ENCODE measurements at places on chromosomes 6 and 20.
A peak's percentile ranks its signal among the peaks of the same experiment; 100 is the strongest.

GRCh38 chr6:31180500-31180899 lies 10.0 kb upstream of the POU5F1 start:
- DNase-seq: peak; percentile 77

- DNase-seq: no peak
These were observed 30.2 kb upstream of the CST7 start for GRCh38 chr20:24918579-24919566.

DNA sequence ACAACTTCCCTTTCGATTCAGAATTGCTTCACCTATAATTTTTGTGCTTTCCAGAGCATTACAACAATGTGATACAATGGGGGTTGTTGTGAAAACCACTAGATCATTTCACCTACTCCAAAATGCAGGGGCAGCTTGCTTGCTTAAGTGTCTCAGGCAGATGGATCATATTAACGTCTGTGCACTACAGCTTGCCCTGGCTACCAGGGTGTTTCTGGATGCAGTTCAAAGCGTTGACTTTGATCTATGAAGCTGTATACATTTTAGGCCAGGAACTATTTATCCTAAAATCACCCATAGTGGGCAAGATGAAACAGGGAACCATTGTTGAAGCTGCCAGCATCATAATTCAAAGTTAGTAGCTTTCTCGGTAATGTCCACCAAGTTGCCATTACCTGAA lies 339.5 kb upstream of the HSF2 start:
- DNase-seq: no peak

- no peak for DNase-seq
These were observed 98.7 kb downstream of the ERMARD start for GRCh38 chr6:169850154-169850553.

DNA sequence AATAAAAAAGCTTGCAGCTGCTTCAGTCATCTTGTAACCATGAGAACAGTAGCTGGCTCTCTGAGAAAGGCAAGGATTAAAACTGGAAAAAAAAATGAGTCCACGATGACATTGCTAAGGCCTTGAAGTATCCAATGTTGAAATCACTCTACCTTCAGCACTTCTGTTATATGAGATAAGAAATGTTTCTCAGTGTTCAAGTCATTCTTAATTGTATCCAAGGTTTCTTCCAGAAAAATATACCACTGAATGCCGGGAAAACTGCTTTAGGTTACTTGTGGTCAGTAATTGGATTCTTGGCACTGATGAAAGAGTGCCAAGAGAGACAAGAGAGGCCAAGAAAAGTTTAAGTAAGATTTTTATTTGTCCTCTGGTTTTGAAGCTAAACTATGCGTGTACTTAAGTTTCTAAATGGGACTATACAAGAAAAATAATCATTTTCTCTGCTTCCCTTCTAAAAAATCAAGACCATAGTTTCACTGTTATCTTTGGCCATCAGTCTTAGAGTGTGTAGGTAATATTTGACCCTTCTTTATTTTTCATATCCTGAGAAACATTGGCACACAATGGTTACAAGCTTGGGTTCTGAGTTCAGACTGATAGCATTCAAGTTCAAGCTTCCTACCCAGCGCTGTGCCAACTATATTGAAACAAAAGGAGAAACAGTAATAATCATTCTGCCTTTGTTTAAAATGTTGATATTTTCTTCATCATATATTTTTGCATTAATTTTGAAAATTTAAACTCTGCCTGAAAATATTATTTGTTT lies 84.6 kb downstream of the TRDN start:
- no peak for DNase-seq

GRCh38 chr6:112289038-112289566 lies 34.7 kb upstream of the LAMA4 start:
- no peak for DNase-seq

All from stimulated activated CD4-positive, alpha-beta T cell treated with anti-CD3 and anti-CD28 coated beads, Interleukin-2, amount 100 ng/mL, for 24 hours (primary cell).